ENCODE measurements at places on chromosomes 1 and 21.

DNA sequence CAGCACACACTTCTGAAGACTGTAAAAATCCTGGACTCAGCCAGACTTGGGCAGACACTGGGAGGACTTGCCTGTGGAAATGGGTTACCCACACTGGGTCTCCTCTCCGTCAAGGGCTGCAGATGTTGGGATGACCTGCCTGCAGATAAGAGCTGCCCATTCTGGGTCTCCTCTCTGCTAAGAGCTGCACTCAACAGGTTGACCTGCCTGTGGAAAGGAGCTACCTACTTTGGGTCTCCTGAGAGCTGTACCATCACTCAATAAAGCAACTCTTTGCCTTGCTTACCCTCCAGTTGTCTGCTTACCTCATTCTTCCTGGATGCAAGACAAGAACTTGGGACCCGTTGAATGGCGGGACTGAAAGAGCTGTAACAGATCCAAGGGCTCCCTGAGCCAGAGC lies 28.2 kb downstream of the ZCCHC17 start:
- no peak for DNase-seq

DNA sequence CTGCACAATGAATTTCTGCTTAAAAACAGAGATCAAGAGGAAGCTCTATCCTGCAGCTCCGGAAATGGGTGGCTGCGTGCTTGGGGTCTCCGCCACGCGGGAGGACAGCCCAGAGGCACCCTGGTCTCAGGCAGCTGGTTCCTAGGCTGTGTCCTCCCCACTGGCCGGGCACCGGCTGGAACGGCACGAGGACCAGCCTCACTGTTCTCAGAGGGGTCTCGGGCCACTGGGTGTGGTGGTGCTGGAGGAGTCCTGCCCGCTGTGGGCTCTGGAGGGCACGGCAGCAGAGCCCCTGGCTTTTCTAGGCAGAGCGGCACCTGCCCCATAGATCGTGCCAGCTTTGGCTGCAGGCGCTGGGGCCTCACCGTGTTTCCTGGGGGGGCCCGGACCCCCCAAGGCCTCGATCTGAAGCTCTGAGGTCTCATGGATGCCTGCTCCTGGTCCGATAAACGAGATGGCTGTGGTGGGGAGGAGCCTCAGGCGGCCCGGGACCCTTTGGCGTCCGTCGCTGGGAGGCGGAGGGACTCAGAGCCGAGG lies 8.2 kb upstream of the RNF223 start:
- no peak for DNase-seq

- DNase-seq = no peak
Measured at GRCh38 chr1:13956393-13956792, 256.4 kb downstream of the PRDM2 start.

DNA sequence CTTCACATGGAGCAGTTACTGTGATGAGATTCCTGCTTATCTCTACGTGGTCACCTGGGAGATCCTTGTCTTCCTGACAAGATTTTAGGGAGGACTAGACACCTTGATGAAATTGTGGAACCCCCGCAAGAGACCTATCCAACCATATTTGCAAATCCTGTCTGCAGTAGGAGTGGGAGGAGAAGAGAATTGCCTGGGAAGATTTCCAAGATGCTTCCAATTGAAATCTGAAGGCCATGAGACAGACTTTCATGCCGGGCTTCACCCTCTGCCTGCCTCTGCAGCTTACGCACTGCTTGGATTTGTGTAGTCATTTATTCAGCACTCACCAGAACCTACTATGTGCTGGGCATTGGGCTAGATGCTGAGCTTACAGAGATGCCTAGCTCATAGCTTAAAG lies 106.6 kb downstream of the OMA1 start:
- no peak for DNase-seq

GRCh38 chr1:25110036-25110435 lies 122.3 kb downstream of the SYF2 start:
- no peak for DNase-seq

DNA sequence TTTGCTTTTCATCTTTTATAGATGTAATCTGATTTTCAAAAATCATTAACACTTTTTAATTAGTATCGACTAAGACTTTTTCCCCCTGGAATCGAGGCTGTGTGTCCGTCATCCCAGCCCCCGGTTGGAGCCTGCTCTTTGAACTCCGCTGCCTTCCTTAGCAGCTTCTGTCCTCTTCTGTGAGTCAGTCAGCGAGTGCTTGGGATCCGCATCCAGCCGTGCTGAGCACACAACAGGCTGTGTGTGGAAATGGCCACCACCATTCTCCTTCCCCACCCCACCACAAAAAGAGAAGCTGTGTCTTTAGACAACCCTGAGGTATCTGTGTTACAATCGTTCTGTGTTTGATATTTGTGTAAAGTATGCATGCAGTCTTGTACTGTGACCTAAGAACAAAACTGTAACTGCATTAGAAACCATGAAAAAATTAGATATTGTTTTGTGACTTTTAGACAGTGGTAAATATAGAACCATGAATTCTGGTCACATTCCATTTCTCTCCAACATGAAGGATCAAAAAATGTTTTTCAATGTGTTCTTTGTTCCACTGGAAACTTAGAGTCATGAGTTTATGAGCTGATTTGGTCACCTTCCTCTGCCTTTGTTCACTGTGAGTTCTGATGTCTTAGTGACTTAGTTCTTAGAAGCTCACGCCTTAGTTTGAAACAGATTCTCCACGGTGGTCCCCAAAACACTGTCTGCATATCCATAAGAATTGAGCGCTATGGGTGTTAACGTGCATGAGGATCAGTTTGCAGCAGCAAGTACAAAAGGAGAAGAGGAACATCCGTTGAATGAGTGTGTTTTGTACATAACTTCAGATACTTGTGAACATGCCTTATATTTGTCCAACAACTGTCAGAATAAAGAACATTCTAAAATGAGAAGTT lies 64.7 kb downstream of the VPS26C start:
- DNase-seq = no peak

DNA sequence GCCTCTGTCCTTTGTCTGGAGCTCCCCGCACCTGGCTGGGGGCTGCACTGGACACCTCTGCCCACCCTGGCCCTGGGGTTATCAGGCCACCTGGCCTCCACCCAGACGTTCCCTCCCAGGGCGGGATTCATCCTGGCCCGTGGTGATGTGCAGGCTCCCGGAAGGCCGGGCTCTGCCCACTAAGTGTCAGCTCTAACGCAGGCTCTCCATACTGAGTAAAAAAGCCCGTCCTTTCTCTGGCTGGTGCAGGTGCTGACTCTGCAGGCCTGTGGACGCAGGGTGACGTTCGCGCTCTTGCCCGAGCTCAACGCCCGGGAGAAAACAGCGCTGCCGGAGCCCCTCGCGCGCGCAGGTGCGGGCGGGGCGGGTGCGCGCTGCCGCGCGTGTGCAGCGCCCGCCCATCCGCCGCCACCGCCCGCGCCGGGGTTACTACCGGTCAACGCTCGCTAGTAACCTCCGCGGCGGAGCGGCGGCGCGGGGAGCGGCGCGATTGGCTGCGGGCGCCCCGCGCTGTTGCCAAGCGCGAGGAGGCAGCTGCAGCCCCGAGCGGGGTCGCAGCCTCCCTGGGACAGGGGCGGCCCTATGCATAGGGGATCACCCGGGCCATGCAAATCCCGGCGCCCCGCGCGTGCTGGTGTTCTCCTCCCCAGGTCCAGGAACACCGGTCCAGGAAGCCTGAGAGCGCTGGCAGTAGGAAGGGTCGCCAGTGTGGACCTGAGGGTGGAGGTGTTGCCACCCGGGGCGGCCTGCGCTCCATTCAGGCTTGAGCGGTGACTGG lies 15.7 kb downstream of the ABCG1 start:
- DNase-seq = peak; percentile 41

- no peak for DNase-seq
Measured at GRCh38 chr1:178407655-178408054, 89.1 kb downstream of the CLEC20A start.

DNA sequence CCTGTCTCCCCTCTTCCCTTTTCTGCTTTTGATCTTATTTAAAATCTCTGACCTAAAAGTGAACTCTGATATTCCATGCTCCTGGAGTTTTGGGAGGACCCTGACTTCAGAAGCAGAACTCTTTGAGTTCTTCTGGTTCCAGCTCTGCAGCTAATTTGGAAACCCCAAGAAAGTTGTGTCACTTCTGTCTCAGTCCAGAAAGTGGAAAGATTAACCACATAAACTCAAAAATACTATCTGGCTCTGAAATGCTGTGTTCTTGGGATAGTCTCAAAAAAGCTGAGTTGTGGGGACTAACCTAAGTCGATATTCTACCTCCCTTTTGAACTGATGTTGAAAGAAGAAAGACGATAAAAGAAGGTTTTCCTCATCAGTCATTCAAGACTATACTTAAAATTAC lies 59.8 kb downstream of the ITPKB start:
- no peak for DNase-seq

GRCh38 chr1:72227667-72228066 lies 54.7 kb downstream of the NEGR1 start:
- DNase-seq = no peak

GRCh38 chr1:34844252-34844634 lies 15.3 kb downstream of the SMIM12 start:
- DNase-seq = no peak

DNA sequence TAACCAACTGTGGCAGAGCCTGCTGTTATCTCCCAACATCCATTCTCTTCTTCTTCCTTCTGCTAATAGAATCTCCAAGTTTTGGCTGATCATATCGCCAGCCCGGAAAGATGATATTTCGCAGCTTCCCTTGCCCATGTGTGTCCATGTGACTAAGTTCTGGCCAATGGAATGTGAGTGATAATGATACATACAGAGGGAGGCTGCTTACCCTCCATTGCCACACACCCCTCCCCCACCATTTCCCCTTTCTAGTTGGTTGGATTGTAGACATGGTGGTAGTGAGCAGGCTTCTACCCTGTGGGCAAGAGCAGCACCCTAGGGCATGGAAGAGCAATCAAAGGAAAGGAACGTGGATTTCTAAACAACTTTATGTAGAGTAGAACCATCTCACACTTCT lies 48.8 kb downstream of the SLC9C2 start:
- DNase-seq = no peak

DNA sequence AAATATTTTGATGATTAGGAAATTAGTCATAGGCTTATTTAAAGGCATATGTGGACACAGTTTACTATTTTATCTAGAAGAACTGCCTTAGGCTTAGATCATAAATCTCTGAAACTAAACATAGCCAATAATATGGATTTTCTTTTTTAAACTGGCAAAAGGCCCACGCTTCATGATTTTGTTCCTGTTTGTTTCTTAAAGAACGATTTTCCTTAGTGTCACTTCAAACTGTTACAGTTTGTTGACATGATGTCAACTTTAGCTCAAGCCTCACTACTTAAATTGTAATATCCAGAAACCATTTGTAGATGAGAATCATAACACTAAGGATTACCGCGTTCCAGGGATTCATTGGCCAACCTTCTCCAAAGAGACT lies 322.6 kb downstream of the HHIPL2 start:
- no peak for DNase-seq

GRCh38 chr1:182910143-182910542 lies 42.8 kb downstream of the SHCBP1L start:
- no peak for DNase-seq

DNA sequence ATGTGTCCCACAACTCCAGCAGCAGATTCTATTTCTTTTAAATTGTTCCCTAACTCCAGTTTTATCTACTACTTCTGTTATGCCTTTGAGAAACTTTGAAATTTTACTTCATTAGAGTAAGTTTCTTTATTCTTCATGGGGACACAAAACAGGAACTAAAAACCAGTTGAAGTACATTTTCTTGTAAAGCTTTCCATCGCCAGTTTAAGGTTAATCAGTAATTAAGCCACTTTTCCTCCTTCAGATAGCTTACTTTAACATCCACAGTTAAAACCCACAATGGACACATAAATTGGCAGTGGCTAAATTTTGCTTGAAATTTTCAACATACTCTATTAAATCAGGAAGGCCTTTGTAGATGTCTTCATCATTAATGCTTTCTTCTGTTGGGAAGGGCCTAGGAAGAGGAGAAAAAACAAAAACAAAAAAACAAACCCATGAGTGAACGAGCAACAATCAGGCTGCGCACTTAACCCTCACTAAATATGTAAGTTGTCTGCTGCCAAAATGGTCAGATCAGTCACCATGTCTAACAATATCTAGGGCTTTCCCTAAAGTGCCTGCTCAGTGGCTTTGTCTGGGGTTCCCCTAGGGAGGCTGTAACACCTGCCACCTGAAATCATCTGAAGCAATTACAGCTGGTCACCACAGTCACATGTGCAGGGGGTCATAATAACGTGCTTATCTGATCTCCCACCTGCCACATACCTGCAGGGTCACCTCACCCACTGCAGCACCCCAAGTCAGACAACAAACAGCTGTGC lies 187.9 kb downstream of the VAV3 start:
- no peak for DNase-seq

GRCh38 chr1:109105881-109106280 lies 8.0 kb upstream of the ELAPOR1 start:
- no peak for DNase-seq

DNA sequence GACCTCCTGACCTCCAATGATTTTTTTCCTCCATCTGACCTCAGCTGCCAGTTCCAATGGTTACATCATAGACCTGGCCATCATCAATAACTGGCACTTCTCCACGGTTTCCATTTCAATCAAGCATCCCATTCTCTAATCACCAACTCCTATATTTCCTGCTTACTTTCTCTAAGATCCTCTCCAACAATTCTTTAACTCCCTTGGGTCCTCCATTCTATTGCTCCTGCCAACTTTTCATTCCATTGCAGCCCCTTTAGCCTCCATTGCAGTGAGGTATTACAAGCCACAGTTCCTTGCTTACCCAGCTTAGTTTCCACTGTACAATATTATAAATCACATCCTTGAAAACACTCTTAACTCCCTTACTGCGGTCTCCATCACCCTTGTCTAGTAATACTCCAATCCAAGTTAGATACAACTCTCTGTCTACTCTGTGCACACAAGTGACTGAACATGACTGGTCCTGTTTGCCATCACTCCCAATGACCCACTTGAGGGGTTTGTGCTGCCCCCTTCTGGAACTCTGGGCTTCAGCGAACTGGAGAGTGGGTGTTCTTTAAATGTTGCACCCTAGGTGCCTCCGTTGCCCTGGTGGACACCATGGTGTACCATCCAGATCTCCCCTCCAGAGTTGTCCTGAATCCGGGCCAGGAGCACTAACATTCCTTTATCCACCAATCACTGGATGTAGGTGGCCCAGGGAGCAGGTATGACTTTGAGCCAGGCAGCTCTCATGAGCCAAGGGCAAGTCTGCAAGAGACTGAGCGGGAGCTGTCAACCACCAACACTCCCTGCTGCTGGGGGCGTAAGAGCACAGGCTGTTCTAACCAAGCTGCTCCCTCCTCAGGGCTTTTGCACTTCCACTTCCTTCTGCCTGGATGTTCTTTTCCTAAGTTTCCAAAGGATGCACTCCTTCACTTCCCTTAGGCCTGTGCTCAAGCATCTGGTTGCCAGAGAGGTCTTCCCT lies 3.7 kb upstream of the FNDC7 start:
- DNase-seq = no peak

GRCh38 chr1:64980745-64981600 lies 14.6 kb upstream of the JAK1 start:
- DNase-seq = no peak

DNA sequence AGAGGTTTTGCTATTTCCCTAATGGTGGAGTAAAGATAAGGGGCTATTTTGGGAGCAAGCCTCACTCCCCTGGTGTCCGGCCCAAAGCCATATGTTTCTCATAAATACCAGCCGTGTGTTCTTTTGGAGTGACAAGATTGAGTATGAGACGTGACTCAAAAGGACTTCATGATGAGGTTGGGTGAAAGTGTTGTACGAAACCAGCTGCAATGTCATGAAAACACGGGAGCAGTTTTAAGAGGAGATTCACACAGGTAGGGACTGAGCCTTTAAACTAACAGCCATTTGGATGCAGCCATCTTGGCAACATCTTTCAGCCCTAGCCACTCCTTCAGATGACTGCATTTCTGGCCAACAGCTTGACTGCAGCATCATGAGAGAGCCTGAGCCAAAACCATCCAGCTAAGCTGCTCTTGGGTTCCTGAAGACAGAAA lies 532.3 kb upstream of the USP24 start:
- no peak for DNase-seq
